ENCODE measurements at places on chromosomes 1 and 21.

DNA sequence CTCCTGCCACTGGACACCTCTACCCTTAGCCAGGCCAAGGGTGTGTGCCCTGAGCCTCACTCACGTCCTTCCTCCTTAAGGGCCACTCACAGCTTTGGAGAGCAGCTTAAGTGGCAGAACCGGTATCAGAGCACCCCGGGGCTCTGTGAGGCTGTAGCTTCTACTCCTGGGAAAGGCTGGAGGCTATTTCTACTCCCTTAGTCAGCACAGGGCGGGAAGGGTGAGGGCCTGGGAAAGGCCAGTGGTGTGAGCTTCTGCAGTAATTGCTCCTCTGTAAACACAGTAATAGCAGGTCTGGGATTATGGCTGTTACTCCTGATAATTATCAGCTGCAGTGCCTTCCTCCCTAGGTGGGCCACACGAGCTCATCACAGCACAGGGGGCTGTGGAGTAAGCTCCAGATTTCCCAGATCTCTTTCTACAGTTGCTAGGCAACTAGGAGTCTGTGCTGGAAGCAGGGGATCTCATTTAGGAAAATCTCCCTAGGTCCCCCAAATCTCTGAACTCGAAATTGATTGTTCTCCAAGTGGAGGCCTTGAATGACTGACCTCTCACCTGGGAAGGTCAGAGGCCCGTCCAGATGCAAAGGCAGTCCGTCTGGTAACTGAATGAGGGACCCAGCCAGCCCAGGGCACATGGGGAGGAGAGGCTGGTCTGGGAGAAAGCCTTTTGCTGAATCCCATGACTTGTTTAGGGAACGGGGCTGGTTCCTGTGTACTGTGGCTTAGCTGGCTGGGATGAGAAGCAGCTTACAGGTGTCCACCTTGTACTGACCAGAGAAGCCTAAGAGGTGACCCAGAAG, 29.3 kb downstream of the IER5 start:
- DNase-seq = peak; percentile 26

DNA sequence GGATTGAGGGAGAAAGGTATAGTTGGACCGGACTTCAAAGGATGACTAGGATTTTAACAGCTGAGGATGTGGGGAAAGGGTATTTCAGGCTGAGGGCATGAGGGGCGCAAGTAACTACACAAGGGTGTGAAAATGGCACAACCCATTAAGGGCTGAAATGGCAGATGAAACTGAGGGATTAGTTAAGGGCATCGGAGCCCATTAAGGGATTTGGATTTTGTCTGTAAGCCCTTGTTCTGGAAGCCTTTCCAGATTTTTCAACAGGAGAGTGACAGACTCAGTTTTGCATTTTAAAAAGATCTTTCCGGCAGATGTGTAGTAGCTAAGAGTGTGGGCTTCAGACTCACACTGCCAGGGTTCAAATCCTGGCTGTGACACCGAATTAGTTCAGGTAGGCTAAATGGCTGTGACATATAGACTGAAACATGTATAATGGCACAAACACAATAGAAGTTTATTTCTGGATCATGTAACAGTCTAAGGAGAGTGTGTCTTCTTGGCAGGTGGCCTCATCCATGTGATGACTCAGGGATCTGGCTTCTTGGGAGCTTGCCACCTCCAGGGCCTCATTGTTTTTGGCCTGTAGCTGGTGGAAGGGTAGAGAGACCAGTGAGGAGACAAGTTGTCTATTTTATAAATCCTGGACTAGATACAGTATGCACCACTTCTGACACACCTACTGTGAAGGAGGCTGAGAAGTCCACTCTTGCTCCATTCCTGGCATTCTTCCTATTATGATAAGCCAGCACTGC, 49.6 kb downstream of the UBE2T start:
- no peak for DNase-seq

DNA sequence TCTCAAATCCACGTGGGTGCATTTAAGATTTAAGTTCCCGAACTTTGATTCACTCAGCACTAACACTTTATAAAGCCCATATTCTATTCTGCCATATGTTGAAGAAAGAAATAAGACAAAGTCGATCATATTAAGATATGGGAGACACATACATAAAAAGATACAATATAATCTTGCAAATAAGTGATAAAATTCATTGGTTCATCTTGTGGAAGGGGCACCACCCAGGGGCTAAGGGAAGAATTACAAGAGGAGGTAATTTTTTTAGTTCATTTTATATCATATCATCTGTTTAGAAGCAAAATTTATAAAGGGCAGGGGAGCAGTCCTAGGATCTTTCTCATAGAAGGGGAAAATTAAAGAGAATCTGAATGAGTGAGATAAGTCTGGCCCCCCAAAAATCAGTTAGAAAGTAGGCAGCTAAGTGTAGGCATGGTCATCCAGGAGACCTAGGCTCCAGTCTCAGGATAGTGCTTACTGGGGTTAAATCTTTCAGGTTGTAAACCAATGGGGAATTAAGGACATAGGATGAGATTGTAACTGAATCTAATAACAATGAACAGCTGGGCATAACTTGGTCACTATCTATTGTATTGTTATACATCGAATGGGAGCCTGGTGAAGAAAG, 124.2 kb upstream of the L1TD1 start:
- no peak for DNase-seq

- no peak for DNase-seq
Measured at GRCh38 chr1:38000529-38001455, 4.5 kb downstream of the FHL3 start.

DNA sequence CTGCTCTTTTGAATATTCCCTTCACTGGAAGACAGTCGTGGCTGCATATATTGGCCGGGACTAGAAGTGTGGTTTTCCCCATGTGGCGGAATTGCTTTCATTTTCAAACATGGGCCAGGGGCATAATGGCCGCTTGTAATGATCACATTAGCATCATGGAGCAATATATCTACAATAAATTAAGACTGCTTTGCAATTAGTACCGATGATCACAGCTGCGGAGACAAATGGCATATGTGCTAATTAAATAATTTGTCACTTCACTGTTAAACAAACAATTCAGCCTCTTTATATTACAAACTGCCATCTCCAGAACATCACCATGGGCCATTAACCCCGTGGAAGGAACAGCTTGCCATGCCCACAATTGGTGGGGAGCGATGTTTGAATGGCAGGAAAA, 68.2 kb upstream of the OLIG2 start:
- DNase-seq = peak; percentile 32

- no peak for DNase-seq
Measured at GRCh38 chr1:160858507-160858906, 4.2 kb downstream of the CD244 start.

DNA sequence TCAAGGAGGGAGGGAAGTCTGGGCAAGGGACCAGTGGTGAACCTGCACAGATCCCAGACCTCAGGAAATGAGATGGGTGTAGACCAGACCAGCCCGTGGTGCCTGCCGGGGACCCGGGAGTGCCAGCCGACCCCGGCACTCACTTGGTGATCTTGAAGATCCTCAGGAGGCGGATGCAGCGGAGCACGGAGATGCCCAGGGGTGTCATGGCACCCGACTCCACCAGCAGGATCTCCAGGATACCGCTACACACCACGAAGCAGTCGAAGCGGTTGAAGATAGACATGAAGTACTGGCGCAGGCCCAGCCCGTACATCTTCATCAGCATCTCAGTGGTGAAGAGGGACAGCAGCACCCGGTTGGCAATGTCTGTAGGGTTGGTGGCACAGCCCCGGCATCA, 34.5 kb downstream of the CACNA1S start:
- no peak for DNase-seq

DNA sequence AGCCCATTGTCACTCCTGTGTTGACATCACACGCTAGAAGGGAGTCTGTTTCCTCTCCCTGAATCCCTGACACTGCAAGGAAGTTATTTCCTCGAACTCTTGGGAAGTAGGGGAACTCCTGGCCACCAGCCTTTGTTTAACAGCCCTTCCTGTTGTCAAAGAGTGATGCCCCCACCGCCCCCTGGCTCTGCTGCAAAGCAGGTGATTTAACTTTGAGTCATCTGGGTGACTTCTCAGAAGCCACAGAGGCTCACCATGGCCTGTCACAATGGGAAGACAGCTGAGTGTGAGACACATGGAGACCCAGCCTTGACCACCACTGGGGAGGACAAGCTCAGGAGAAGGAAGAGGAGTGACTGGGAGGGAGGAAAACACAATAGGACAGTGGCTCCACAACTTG, 182.8 kb downstream of the PSMG1 start:
- DNase-seq = no peak

- no peak for DNase-seq
Measured at GRCh38 chr1:67339623-67340343, 32.1 kb downstream of the IL12RB2 start.

DNA sequence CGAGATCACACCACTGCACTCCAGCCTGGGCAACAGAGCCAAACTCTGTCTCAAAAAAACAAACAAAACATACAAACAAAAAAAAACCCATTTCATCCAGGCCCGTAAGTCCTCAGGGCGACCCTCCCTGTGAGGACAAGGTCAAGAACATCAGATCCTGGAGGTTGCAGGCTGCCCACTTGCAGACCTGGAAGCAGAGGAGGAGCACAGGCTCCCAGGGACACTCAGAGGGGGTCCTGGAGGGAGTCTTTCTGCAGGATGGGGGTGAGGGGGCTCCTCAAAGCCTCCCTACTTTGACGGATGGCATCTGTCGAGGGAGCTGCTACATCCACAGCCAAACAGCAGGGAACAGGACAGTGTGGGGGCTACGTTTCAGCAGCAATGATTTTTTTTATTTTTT, 47.2 kb downstream of the RIPK4 start:
- DNase-seq = no peak

- no peak for DNase-seq
Measured at GRCh38 chr1:84693005-84693404, 2.7 kb upstream of the SSX2IP start.

DNA sequence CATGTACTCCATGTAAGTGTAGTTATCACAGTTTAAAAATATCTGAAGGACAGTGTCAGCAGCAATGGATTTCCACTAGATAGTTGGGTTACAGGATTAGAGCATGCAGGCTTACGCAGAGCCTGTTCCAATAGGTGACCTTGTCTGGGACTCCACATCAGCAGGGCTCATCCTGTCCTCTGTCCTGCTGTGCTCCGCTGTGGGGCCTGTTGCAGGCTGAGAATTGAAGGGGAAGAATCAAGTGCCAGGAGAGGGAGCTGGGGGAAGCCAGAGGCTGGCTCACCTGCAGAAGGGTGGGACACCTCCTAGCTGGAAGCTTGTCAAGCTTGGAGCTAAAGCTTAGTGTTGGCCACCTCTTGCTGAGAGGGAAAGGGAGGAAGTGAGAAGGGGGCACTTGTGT, 62.8 kb downstream of the XCL2 start:
- no peak for DNase-seq

DNA sequence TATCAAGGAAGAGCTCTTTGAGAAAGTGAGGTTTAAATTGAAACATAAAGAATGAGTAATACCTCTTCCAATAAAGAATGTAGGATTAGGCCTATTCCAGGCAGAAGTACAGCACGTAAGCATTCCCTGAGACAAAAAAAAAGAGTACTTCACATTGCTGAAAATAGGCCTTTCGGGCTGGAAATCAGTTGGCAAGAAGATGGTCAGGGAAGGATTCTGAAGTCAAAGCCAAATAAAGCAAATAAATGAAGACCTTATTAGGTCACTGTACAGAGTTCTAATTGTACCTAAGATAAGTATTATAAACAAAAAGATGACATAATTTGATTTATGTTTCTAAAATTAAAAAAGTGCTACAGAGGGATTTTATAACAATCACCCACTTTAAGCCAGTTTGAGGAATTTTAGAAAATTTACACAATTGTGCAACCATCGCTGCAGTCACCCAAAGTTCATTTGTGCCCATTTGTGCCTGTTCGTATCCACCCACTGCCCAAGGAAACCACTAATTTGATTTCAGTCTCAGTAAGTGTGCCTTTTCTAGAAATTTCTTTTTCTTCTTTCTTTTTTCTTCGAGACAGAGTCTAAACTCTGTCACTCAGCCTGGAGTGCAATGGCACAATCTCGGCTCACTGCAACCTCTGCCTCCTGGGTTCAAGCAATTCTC, 58.6 kb downstream of the FMO4 start:
- DNase-seq = no peak

- no peak for DNase-seq
Measured at GRCh38 chr1:76080552-76081079, 6.1 kb downstream of the ST6GALNAC3 start.

DNA sequence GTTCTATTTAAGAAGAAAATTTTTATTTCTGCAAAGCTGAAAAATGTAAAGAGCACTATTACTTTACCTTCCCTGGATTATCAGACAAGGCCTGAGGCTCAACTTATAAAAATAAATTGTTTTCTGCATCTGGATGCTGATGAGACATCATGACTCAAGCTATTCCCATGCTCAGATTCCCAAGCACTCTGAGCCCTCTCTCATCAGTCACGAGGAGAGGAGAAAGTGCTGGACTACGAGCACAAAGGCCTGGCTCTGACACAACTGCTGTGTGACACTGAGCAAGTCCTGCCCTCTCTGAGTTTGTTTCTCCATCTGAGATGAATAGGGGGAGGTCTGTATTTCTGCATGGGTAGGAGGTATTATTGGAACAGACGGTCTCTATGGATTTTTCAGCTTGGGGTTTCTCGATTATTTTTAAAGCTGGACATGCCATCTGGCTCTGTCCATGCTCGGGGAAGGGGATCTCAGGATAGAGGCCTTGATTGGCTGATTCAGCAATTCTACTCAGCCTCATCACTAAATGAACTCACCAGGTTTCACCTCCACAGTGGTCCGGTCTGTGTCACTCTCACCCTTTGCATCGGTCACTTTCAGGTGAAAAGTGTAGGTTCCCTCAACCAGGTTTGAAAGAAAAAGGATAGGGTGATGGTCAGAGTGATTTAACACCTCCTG, 107.7 kb downstream of the KIAA0319L start:
- no peak for DNase-seq

DNA sequence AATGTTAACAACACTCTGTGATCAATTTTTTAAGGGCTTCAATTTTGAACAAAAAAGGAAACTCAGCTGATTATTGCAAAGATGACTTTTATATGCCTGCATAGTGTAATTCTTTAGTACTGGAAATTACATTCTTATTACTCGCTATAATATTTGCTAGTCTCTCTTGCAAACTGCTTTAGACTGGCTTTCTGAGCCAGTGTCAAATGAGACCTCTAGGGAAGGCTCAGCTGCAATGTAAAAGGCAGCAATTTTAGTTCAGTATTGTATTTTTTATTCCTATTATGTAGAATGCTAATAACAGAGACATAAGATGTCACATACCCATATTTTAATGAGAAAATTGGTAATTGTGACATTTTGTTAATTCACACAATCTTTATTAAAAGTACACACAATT, 338.1 kb upstream of the LYPLAL1 start:
- DNase-seq = no peak

DNA sequence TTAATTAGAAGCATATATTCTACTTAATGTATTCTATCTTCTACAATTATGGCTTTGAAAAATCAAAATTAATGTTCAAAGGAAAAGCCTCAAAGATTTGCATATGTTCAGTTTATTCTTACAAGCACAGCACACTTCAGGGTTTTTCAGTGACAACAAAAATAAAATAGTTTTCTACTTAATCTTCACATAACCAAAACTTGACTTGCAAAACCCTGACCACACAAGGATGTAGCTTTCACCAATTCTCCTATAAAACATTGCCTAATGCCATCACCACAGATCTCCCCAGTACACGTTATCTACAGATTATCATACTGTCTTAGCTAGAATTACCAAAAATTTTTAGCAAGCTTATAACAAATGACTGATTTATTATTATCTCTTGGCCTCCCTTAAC, 23.3 kb downstream of the LPAR3 start:
- DNase-seq = no peak

All from NCI-H1105 (cell line).